ENCODE measurements at places on chromosomes 1 and 21.

- no peak for DNase-seq
These were observed 20.4 kb downstream of the CCT8 start for GRCh38 chr21:29053011-29053553.

- DNase-seq = no peak
These were observed 605.3 kb downstream of the KCNT2 start for GRCh38 chr1:196002906-196003305.

GRCh38 chr1:207014728-207015127 lies 17.8 kb downstream of the C1orf116 start:
- no peak for DNase-seq

- peak; percentile 36 for DNase-seq
These were observed 7.0 kb downstream of the PPFIA4 start for GRCh38 chr1:203033287-203033686.

DNA sequence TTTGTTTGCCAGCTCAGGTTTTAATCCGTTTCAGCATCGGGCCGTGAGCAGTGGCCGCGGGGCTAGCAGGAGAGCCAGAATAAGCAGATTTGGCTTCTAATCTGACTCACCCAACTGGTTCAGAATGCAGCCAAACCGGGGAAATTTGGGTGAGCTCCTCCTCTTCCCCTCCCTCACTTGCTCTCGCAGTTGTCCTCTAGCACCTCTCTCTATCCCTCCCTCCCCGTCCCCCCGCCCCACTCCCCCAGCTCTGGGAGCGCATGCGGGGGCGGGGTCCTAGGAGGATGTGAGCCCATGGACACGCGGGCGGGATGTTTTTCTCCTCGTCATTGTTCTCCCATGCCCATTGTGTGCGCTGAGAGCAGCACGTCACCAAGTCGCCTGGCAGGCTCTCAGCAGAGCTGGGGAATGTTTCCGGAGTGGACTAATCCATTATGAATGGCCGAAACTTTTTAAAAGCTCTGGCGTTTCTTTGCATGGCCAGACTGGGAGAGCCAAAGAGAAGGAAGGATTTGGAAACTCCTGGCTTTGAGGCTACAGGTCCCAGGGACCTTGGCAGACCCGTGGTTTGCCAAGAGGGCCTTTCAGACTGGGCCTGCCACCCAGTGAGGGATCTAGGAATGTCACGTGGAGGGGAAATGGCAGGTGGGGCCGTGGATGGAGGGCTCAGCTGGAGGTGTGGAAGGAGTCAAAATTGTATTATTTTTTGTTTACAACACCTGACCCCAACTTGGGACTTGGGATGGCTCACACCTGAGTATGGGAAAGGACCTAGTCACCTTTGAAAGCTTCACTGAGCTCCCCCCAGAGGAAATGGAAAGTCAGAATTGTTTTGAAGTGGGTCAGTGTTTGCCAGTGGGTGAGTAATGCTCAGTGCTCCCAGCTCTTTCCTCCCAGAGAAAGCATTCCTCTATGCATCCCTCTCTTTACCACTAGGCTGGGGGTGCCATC lies 39.2 kb downstream of the CDK18 start:
- DNase-seq = peak; percentile 71

- no peak for DNase-seq
These were observed 6.6 kb upstream of the PIGC start for GRCh38 chr1:172450524-172450885.

DNA sequence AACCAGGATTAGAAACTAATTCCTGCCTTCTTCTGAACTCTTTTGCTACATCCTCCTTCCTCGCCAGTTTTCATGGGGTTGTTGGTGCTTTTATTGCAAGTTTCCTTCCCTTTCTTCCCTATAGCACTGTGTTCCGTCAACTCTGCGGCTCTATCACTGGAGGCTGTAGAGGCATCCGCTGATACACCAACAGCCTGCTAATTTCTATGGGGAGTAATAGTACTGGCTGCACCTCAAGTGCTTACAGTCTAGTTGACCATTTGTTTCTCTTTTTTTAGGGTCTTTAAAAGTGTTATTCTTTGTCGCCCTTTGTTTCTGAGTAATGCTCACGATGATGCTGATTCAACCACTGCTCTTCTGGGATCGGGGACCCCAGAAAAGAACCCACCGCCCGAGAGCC lies 746 bp downstream of the MIS18A start:
- peak; percentile 31 for DNase-seq

- DNase-seq = peak; percentile 25
These were observed 1013.8 kb downstream of the PLA2G4A start for GRCh38 chr1:187842406-187843165.

DNA sequence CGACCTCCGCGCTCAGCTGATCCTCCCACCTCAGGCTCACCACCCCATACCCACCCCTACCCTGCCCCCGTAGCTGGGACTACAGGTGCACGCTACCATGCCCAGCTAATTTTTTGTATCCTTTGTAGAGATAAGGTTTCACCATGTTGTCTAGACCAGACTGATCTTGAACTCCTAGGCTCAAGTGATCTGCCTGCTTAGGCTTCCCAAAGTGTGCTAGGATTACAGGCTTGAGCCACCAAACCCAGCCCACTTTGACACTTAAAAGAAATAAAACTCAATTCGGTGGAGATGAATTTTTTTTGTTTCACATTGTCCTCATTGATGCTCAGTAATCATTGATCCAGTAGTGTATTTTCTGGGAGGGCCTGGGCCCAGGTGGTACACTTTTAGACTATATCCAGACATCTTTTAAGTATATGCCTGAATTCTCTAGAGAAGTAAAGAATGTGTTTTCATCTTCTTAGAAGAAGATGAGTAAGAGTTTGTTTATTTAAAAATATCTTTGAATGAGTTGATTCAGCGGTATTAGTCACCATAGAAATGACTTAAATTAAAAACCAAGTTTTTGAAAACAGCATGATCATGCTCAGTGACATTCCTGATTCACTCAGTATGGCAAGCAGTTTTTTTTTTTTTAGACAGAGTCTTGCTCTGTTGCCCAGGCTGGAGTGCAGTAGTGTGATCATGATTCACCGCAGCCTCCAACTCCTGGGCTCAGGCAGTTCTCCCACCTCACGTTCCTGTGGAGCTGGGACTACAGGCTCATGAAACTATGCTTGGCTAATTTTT lies 57.8 kb downstream of the EPB41 start:
- DNase-seq = no peak

Data from RPMI8226 (cell line).